ENCODE measurements at places on chromosomes 5 and 9.

DNA sequence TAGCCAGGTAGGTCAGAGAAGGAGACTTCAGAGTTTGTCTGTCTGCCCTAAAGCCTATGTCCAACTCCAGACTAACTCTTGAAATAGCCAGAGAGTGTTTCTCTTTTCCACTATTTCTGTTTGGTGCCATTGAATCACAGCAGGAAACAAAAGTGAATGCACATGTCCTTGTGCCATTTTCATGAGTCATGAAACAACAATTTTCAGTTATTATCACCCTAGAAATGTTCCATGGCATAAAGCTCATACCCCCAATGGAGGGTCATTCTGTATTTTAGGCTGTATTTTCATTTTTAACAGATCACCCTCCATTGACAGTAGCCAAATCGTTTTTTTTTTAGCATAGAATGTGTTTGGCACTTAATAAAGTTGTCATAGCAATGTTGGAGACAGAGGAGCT lies 124.7 kb downstream of the PAPPA start:
- DNase-seq, result no peak

DNA sequence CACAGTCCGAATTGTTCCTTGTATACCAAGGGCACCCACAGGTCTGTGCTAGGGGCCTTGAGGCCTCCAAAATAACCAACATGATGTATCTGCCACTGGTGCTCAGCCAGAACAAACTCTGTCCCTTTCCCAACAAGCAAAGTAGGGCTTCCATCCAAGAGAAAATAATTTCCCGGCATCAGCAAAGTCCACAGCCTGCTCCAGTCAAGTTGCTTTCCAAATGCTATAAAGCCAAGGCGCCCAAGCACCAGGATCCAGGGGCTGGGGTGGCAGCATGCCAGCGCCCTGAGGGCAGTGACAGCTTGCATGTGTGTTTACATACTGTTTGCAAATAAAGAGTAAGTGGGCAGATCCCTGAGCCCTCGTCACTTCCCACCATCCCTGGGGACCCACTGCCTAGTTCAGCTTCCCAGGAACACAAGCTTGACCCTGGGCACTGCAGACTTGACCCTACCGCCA lies 155.9 kb downstream of the ERCC6L2 start:
- no peak for DNase-seq

- no peak for DNase-seq
Measured at GRCh38 chr5:147346006-147346561, 111.3 kb downstream of the STK32A start.

DNA sequence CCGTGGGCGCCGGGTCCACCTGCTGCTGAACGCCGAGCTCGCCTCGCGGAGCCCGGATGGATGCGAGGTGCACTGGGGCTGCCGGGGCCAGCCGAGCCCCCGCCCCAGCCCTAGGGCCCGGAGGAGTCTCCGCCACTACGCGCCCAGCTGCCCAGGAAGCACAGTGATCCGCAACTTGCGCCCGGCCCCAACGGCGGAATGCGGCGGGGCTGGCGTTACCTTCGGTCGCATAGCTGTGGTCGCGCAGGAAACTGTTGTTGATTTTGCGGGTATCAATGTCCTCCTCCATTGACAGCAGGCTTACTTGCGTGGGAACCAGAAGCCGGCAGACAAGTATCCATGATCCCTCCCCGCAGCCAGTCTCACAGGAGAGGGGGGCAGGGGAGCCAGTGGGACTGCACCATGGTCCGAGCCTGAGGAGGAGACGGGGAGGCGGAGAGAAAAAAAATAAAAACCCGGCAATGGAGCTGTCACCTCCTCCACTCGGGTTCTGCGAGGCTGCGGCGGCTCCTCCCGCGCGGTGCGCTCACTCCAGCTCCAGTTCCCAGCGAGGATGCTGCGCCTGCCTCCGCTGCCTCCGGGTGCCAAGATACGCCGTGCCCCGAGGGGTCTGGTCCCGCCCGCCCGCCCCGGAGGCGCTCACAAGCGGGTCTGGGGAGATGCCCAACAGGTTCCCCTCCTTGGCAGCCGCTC lies 628 bp downstream of the PPP2R2B start:
- no peak for DNase-seq

DNA sequence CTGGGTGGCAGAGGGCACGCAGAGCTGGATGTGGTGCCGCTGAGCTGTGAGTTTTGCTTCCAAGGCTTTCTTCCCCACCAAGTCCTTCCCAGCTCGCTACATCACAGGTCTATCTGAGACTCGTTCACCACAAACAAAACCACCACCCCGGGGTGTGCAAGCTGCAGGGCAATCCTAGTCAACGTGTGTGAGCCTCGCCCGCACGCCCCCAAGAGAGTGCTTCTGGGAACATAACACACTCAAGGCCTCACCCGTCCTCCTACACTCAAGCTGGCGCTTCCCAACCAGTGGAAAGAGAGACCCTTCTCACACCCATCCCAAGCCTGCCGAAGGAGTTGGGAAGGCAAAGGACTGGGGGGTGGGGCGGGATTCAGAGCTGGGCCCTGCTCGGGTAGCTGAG lies 10.6 kb downstream of the SNAPC4 start:
- DNase-seq, result no peak

DNA sequence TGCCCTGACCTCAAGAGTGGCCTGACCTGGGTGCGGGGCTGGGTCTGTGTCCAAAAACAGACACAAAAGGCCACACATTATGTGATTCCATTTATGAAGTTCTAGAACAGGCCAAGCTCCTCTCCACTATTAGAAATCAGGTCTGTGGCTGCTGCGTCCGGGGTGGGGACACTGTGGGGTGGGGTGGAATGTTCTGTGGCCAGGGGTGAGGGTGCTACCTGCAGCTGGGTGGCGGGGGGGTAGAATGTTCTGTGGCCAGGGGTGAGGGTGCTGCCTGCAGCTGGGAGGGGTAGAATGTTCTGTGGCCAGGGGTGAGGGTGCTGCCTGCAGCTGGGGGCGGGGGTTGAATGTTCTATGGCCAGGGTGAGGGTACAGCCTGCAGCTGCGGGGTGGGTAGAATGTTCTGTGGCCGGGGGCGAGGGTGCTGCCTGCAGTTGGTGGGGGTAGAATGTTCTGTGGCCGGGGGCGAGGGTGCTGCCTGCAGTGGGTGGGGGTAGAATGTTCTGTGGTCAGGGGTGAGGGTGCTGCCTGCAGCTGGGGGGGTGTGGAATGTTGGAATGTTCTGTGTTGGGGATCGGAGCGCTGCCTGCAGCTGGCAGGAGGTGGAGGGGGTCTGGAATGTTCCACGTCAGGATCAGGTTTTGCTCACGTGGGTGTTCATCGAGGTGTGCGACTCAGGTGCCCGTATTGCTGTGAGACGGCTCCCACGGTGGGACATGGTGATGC lies 8.3 kb downstream of the LCN12 start:
- DNase-seq, result no peak
